Left lung (tissue), 14 donors: ENCODE measurements at places on chromosomes 3 and 15. TPM values are rescaled to one million over a fixed set of nuclear protein-coding genes. Genes with fewer than 3 reads are reported as not detected.

DNA sequence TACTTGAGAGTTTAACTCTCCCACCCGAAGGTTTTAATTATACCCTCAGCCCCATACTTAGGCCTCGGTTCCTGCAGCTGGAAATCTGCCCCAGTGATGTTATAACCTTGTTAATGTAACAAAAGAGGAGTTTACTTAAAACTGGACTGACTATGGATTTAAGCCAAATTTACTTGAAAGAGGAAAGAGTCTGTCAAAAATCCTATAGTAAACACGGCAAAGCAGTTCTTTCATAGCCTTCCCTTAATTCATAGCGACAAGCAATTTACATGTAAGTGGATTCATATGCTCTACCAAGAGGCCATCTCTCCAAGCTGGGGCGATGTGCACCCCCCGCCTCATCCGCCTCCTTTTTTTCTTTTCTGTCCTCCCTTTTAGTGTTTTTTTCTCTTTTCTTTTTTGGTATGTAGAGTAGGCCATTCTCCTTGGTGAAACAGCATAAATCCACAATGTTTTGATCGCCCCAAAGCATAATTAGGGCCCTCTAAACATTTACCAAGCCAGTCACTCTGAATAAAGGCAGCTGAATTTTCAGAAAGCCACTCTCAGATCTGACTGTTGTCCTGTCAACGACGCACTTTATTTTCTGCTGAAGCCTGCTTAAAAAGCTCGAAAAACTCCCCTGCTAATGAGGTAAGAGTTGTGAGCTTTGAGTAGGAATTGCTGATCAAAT is 373.1 kb upstream of the WNT5A start:
- peak; percentile 47 for DNase-seq

- peak; percentile 41 for DNase-seq
These were observed 157.7 kb upstream of the FAM3D start for GRCh38 chr3:58824285-58824684.

- DNase-seq = no peak
These were observed 34.0 kb downstream of the ATP13A4 start for GRCh38 chr3:193520738-193521137.

DNA sequence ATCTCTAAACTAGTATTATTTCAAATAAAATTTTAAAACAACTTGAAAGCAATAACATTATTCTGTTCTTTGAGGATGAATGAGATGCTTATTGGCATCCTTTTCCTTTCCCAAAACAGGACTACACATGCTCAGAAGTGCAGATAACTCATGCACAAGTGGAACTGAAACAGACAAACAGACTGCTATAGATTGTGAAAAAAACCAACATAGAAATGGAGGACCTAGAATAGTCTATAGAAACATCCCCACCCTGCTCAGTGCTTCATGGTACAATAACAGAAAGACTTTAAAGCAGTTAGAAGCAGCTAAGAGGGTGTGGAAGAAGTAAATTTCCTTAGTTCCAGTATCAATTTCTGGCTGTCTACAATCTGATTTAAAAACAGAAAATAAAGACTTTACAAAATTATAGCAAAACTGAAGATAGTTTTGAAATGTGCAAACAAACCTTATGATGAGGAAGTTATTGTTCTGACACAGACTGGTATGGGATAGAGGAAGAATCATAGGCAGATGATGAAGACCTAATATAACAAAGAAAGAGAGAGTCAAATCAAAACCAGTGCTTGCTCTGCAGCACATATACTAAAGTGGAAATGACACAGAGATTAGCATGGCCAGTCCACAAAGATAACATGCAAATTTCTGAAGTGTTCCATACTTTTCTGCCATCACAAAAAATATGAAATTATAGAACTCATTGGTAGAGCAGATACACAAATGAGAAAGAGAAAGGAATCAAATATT is 1025.4 kb downstream of the SQOR start:
- DNase-seq = no peak

- no peak for DNase-seq
These were observed 48.0 kb downstream of the CGGBP1 start for GRCh38 chr3:88010810-88011209.

GRCh38 chr3:194941360-194941955 is 255.8 kb downstream of the FAM43A start:
- no peak for DNase-seq

DNA sequence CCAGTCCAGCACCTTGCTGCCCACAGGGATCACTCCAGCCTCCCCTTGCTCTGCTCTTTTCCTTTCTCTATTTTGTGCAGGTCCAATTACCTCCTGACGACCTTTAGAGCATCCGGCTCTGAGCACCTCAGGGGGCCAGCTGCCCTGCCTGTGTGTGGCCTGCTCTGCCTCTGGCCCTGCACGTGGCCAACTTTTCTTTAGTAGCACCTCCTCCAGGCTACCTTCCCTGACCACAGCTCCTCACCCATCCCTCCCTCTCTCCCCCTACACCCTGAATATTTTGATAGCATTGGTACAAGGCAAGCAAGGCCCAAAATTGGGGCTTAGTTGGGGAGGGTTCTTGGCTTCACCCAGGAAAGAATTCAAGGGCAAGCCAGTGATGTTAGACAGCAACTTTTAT is 66.9 kb upstream of the PRR20G start:
- DNase-seq = no peak

GRCh38 chr3:186520957-186521842 is 23.0 kb downstream of the CRYGS start:
- DNase-seq = no peak

- no peak for DNase-seq
These were observed 54.4 kb downstream of the C3orf80 start for GRCh38 chr3:160279657-160280056.

GRCh38 chr3:126316031-126316461 is 41.2 kb downstream of the KLF15 start:
- DNase-seq = no peak

- DNase-seq = peak; percentile 34
These were observed 3.9 kb upstream of the MECOM start for GRCh38 chr3:169667166-169668071.

GRCh38 chr3:15636028-15636709 is 34.6 kb downstream of the BTD start:
- peak; percentile 22 for DNase-seq

GRCh38 chr15:85625856-85626255 is 168.9 kb downstream of the KLHL25 start:
- DNase-seq = no peak

GRCh38 chr15:88656760-88657221 is 18.0 kb downstream of the ISG20 start:
- no peak for DNase-seq

- DNase-seq = peak; percentile 30
These were observed at the start of gene HRH1 for GRCh38 chr3:11154036-11154952. TSS of gene HRH1 (plus strand) at chr3:11154493. CDS start at chr3:11259038, 104,545 bp downstream.

The MFSD1 gene
- polyA plus RNA-seq = 53.0 TPM

The RBPMS2 gene
- 7.6 TPM for polyA plus RNA-seq

The SLC12A8 gene
- polyA plus RNA-seq = 1.4 TPM

The CNTN6 gene
- 7.4 TPM for polyA plus RNA-seq

The CHRNA5 gene
- 2.7 TPM for polyA plus RNA-seq
